ENCODE measurements at places on chromosomes 13 and 19.

- no peak for DNase-seq
Measured at GRCh38 chr13:102392481-102393209, 9.2 kb downstream of the FGF14 start.

- no peak for DNase-seq
Measured at GRCh38 chr13:22644941-22645340, 535.8 kb upstream of the SGCG start.

DNA sequence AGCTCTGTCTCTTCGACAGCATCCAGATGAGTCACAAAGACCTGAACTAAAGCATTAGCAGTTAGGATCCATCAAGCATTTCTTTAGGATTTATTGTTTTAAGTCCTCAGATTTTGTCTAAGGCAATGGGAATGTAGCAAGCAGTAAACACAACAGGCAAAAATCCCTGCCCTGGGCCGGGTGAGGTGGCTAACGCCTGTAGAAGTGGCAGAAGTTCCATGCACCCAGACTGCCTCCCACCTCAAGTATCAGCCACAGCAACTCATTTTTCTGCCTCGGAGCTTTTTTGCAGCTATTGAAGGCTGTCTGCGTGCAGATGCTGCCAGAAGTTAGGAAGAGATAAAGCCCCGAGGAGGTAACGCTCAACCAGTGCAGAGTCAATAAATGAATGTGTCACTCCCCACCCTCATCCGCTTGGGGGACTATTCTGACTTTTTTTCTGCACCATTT is 47.1 kb upstream of the MRI1 start:
- DNase-seq, result no peak

- no peak for DNase-seq
Measured at GRCh38 chr13:21913010-21913409, 242.1 kb downstream of the FGF9 start.

DNA sequence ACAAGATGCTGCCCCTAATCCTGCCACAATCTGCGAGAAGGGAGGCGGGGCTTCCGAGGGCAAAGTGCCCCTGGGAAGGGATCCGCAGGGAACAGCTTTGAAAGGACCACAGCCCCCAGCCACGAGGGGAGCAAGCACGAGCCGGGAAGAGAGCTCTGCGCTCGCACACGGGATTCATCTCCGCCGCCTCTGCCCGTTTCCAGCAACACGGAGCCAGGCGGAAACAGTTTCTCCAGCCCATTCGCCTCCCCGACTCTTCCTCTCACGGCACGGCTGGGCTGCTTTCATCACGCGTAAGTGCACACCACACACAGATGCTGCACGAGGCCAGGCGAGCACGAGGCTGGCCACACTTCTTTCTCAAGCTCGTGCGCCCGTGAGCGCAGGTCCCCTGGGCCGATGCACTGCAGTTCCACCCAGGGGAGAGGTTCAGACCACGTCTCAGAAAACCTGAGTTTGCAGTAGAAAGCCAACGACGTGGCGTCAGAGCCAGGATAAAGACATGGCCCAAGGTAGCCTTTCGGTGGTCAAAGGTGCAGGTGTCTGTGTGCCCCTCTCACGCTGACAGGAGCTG is 33.6 kb downstream of the NAXD start:
- DNase-seq, result no peak

- no peak for DNase-seq
Measured at GRCh38 chr19:50264483-50265186, 61.2 kb downstream of the MYH14 start.

- no peak for DNase-seq
Measured at GRCh38 chr19:14385492-14385891, 4.2 kb downstream of the ADGRE5 start.

DNA sequence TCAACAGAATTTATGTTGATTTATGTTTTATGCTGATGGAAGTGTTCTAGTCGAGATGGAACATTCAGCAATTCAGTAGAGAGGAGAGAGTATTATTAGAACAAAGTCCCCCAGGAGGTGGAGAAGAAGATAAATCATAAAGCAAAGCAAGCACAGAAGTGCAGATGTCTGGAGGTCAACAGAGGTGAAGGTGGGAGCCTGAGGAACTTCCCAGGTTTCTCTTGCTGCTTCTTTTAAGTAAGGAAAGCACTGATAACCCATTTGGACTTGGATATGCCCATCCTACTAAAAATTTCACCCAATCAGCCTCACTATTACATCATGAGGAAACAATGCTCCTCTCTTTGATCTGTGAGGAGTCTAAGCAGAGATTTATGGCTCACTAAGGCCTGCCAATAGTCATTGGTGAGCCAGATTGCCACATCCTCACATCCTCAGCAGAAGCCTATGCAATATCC is 98.8 kb downstream of the EPSTI1 start:
- no peak for DNase-seq

DNA sequence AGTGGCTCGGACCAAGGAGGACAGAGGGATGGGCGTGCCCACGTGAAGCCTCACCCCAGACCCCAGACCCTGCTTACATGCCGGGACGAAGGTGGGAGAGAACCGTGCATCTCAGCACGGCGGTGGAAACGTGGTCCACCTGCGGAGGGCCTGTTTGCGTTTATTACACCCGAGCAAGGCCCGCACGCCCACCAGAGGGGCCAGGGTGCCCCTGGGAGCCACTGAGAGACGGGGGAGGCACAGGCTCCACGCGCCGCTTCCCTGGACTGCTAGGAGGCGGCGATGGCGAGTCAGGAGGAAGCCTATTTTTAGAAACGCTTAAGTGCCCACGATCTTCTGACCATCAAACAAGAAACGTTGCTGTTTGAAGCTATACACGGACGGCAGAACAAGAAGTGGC is 80.7 kb downstream of the ATP11A start:
- no peak for DNase-seq

All from NCI-H2029 treated with DMSO at 0.1 percent for 48 hours (cell line).